ENCODE measurements at places on chromosomes 16 and 17. TPM values are rescaled to one million over a fixed set of nuclear protein-coding genes. Genes with fewer than 3 reads are reported as not detected.

PIRT gene
- total RNA-seq, result not detected

NPIPA8 gene
- 9.4 TPM for total RNA-seq

HOXB5 gene
- total RNA-seq, result 8.5 TPM

NDRG4 gene
- total RNA-seq, result 31.0 TPM

PRSS22 gene
- not detected for total RNA-seq

Measured in endothelial cell of umbilical vein (primary cell).